ENCODE measurements at places on chromosomes 7 and 10. TPM values are rescaled to one million over a fixed set of nuclear protein-coding genes. Genes with fewer than 3 reads are reported as not detected.

UNC5B gene
- total RNA-seq, result 31.8 TPM

GRCh38 chr10:13771992-13772391 is 185.2 kb downstream of the PRPF18 start:
- no peak for DNase-seq

DNA sequence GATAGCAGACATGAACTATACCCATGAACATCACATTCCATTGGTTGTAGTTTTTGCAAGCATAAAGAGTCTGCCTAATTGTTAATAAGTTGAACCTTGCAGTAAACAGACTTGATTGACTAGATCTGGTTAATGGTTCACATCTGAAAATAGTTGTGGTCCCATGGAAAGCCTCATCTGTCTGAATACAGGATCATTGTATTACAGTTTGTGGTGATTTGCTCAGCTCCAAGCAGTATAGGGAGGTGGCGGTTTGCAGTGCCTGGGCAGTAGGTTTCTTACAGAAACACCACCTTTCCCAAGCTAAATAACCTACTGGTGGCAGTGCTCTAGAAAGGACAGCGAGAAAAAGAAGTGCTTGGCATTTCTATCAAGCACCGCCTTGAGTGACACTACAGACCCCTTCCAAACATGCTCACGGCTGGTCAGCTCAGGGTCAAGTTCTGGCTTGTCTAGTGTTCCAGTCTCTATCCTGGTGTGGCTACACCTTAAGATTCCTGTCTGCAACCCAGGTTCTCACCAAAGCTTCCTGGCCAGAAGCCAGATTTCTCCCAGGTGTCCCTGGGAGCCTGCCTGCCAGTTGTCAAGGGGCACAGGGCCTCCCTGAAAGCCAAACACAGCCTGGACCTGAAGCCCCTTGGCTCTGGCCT is 119.9 kb downstream of the FANK1 start:
- no peak for DNase-seq

DNA sequence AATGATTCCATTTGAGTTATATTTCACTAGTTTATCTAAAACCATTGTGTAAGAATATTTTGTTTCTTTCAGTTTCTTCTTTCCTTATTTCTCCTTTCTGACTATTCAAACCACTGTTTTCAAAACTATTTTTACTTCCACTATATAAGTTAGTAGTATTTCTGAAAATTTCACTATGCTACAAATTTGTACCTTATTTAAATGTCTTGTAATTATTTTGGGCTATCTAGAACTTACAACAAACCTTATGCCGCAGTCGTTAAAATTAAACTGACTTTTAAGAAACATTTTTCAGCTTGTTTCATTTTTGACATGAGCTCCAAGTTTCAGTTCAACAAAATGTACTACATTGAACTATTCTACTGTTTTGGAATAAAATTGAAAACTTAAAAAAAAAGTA is 1.8 kb downstream of the TFEC start:
- no peak for DNase-seq

GRCh38 chr7:47804767-47805545 is 143.3 kb downstream of the PKD1L1 start:
- DNase-seq, result no peak
